ENCODE measurements at places on chromosomes 11 and 22.

DNA sequence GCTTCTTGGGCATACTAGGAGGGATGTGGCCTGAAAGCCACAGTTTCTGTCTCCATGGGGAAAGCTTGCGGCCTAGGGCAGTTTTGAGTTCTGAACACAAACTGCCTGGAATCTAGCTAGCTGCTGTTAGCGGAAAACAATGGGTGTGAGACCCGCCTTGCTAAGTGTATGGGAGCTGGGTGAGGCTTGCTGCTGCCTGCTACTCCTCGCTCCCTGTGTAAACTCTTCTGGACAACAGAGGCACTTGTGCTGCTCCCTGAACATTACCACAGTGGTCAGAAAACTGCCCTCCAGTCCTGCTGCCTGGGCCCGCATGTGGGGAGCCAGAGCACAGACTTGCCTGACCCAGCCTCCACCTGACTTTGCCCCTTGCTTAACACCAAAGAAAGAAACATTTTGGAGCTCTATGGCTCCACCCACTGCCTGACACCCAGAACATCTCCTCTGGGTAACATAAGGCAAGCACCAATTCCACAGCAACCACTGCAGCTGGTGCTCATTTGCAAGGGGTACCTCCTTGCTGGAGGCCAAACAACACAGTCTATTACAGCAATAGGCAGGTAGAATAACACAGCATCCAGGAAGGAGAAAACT, 766.3 kb upstream of the RAG2 start:
- no peak for DNase-seq

GRCh38 chr22:45870011-45870410, 107.0 kb downstream of the WNT7B start:
- DNase-seq, result no peak

DNA sequence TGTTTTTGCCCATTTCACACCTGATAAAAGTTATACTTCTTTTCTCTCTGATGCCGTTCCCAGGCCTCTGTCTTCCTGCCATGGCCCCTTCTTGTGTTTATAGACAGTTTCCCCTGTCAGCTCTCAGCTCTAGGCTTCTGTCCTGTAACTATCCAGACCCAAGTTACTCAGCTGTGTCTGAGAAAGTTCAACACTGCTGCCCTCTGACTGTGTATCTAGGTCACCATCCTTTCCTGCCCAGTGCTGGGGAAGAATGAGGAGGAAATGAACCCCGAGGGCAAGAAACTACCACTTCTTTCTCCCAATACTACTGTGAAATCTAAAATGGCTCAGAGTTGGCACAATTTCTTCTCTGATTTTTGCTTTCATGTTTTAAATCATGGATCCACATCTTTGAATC, 29.6 kb downstream of the SNX19 start:
- no peak for DNase-seq

GRCh38 chr11:5405173-5405572, 16.7 kb upstream of the OR51Q1 start:
- no peak for DNase-seq

DNA sequence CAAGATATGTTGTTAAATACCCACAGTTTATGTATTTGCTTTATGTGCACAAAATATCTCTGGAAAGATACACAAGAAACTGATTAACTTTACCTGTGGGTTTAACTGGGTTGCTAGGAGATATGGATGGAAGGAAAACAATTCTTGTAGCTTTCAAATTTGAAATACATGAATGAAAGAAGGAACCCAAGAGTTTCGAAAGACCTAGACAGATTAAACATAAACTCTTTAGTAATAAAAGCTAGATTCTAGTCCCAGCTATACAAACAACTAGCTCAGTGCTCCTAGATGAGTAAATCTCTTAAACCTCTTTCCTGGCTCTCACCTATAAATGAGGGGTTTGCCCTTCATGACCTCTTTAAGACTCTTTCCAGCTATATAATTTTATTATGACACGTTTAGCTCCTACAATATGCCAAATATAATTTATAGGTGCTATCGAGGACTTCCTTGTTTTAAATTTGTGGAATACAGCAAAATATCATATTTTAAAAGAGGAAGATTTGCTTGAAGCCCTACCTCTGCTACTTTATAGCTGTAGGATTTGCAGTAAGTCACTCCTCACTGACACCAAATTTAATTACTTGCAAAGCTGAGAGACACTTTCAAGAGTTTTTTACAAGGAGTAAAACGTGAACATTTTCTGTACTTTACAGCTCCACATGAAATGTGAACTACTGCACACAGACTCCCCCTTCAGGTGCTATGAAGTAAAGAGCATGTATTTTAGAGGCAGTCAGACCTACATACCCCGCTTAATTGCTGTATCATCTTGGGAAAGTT, 50.7 kb downstream of the RRAS2 start:
- peak; percentile 17 for DNase-seq

DNA sequence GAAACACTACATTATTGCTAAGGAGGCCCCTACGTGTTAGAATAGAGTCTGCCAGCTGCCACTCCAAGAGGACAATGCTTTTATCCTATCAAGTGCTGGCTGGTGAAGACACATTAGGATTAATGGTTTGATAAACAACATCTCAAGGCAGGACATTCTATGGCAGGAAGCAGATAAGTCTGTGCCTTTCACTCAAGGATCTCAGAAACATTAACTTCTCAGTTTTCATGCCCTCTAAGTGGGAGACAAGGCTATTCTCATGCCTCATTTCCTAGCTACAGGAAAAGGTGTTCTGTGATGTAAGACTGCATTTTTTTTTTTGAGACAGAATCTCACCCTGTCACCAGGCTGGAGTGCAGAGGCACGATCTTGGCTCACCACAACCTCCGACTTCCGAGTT, 23.5 kb upstream of the TIMP3 start:
- no peak for DNase-seq

DNA sequence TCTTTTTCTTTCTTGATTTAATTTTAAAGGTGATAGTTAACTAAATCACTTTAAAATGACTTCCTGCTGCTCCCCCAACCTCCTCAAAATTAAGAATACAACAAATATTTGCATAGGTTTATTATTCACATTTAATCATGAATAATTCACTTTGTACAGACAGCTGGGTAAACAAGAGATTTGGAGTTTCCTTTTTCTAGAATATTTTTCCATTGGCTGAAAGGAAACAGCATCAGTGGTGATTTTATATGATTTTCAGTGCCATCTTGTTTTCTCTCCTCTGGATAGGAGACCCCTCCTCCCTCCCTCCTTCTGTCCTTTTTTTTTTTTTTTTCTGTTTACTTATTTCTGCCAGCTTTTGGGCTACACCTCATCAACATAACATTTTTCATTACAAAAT, 60.5 kb downstream of the LIF start:
- no peak for DNase-seq

DNA sequence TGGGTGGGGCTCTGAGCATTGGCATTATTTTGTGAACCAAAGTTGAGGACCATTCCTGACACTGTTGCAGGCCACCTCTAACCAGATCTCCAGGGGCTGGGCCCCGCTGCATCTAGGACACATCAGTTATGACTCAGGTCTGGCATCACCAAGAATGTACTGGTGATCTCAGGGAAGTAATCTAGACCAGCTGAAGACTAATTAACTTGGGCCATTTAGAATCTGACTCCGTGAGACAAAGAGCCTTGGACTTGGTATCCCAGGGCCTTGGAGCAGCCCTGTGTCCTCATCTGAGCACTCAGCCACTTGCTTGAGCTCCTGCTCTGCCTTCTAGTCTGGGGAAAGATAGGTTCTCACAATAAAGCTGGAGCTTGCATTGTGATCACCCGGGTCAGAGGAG, 200.6 kb downstream of the KIRREL3 start:
- no peak for DNase-seq

GRCh38 chr22:37967637-37968451, 14.3 kb downstream of the POLR2F start:
- no peak for DNase-seq

- DNase-seq, result no peak
Observed at GRCh38 chr11:79119491-79120284, 321.1 kb downstream of the TENM4 start.
